ENCODE measurements at places on chromosomes 11 and 22. TPM values are rescaled to one million over a fixed set of nuclear protein-coding genes. Genes with fewer than 3 reads are reported as not detected.

GRCh38 chr22:44544816-44545433 is 46.9 kb upstream of the RTL6 start:
- no peak for DNase-seq

- no peak for DNase-seq
Observed at GRCh38 chr11:20452585-20452984, 65.1 kb downstream of the PRMT3 start.

- DNase-seq: no peak
Observed at GRCh38 chr11:12090761-12091258, 19.6 kb upstream of the MICAL2 start.

- DNase-seq: no peak
Observed at GRCh38 chr11:46438211-46438610, 46.6 kb upstream of the CHRM4 start.

GRCh38 chr11:46463701-46464421 is 72.3 kb upstream of the CHRM4 start:
- no peak for DNase-seq

Gene ART1
- total RNA-seq: not detected

GRCh38 chr22:24407278-24407665 is 20.1 kb upstream of the ADORA2A start:
- DNase-seq: no peak

GRCh38 chr11:126410649-126411048 is 55.2 kb downstream of the ST3GAL4 start:
- no peak for DNase-seq

- DNase-seq: no peak
Observed at GRCh38 chr22:19175602-19176174, 2.8 kb downstream of the SLC25A1 start.

GRCh38 chr11:120121914-120122473 is 15.9 kb downstream of the TRIM29 start:
- no peak for DNase-seq

Gene SLC25A45
- 36.1 TPM for total RNA-seq
